ENCODE measurements at places on chromosomes 2 and 18.

DNA sequence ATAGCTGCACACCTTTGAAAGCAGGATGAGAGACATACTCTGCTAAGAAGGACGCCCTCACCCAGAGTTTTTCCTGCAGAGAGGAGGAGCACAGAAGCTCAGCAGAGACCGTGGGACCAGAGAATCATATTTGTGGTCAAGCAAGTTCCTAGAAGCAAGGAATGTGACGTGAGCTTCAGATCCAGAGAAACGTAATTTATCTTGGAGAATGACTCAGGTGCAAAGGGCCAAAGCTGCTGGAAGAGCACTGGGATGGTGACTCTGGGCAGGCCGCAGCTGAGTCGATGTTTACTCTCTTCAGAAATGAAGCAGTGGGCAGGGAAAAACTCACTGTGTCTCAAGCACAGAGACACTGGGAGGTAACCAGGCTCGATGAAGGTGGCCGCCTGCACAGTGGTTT lies 50.1 kb upstream of the IGFBP2 start:
- DNase-seq, result no peak

DNA sequence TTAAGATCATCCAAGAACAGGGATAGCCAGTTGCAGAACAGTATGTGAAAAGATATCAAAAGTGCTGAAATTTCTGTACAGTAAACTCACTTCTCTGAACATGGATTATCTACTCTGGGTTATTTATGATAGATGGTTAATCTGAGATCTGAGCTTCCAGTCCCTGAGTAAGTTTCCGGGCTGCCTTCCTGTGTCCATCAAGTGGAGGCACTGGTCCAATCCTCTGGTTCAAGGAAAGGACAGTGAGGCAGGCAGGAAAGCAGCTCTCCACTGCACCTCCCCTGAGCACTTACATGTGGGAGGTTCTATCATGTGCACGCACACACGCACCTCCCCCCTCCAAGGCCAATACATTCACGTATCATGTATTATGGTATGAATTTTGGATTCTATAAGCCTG lies 32.5 kb downstream of the GPR45 start:
- no peak for DNase-seq

GRCh38 chr2:86065512-86065911 lies 40.2 kb downstream of the POLR1A start:
- no peak for DNase-seq

- DNase-seq, result no peak
Observed at GRCh38 chr2:231725476-231725875, 17.2 kb downstream of the PTMA start.

DNA sequence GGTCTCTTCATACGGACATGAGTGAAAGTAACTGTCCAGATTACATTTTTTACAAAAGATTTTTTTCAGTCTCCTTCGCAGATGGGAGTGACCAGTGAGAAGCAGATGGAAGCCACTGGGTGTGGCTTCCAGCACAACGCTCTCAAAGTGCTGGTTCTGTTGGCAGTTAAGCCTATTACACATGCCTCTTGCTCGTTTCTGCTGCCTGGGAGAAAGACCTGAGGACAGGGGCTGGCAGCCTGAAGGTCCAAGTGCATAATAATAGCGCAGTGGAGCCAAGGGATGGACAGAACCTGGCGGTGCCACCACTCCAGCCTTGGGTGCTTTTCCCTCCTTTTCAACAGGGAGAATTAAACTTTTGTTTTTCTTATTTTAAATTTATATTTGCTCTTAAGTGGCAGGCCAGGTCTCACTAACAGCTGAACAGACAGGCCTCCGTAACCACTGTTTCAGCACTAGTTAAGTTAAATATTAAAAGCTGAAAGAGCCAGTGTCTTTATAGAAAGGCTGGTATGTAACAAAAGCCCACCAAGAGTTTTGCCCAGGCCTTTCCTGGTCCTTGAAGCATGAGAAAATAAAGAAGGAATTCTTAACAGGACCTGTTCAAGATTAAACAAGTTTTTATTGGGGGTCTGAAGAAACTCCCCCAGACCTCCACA lies 1.2 kb upstream of the SKA1 start:
- no peak for DNase-seq

GRCh38 chr2:225932811-225933413 lies 533.4 kb downstream of the NYAP2 start:
- DNase-seq, result no peak

GRCh38 chr2:207403141-207403540 lies 126.6 kb upstream of the CREB1 start:
- DNase-seq, result no peak

DNA sequence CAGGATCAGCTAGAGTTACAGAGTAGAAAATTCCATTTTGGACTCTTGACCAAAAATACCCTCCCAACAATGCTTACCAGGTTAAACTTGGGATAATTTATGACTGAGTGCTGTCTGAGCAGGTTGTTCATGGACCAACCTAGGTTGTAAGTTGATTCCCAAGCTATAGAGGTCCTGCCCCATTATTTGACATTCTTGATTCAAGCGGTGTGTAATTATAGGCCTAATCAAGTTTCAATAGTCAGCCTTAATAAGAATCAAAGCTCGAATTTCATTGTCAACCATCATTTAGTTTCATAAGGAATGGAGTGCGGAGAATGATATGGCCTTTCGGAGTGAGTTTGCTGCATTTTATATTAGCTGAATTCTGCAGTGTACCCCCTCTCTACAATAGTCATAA lies 152.8 kb upstream of the FIGN start:
- DNase-seq, result no peak

DNA sequence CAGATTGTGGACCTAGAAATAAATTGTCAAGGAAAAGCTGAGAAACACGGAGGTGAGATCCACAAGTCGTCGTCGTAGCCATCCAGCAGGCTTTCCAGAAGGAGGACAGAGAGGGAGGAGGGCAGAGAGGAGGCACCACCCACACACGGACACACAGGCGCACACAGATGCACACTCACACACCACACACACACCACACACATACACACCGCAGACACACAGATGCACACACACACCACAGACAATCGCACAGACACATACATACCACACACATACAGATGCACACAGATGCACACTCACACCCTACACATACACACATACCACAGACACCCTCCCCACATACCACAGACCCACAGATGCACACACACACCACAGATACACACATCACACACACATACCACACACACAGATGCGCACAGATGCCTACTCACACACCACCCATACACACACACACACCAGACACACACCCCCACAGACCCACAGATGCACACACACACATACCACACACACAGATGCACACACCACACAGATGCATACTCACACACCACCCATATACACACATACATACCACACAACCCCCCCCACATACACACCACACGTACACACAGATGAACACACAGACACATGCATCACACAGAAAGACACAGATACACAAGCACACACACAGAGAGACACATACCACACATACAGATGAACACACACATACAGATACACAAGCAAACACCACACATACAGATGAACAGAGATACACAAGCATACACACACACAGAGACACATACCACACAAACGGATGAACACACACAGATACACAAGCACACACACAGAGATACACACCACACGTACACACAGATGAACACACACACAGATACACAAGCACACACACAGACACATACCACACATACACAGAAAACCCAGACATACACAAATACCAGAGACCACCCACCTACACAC lies 12.7 kb upstream of the BOK start:
- DNase-seq, result no peak

- no peak for DNase-seq
Observed at GRCh38 chr2:12723736-12724463, 7.2 kb downstream of the TRIB2 start.

Data from stimulated activated CD4-positive, alpha-beta T cell treated with anti-CD3 and anti-CD28 coated beads, Interleukin-1b, Interleukin-23, amount 100 ng/mL, for 24 hours (primary cell).